ENCODE measurements at places on chromosomes 1 and 21. TPM values are rescaled to one million over a fixed set of nuclear protein-coding genes. Genes with fewer than 3 reads are reported as not detected.

SAMSN1 gene
- 5.8 TPM for total RNA-seq

DNA sequence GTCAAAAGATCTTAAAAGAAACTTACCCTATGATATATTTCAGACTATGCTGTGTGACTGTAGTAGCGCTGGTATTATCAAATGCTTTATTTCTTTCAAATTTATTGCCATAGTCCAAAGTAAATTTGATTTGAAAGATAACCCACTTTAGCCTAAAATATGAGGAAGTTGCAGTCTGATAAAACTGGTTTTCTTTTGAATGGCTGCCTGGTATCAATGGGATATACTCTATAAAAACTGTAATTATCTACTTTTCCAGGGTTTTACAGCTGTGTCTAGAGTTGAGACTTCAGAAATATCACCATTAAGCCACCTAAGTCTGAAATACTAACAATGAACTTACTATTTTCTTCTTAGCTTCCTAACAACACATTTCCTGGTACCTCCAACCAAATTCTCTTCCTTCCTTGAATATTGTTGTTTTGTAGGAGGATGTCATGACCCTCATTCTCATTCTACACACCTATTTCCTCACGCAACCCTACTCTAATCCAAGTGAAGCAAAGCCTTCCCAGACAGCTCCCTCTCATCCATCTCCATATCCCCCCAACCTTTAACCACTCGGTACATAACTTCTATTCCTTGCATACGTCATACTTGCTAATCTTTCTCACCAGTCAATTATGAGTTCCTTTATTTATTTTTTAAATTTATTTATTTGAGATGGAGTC lies 17.0 kb downstream of the KDM5B start:
- no peak for DNase-seq

DNA sequence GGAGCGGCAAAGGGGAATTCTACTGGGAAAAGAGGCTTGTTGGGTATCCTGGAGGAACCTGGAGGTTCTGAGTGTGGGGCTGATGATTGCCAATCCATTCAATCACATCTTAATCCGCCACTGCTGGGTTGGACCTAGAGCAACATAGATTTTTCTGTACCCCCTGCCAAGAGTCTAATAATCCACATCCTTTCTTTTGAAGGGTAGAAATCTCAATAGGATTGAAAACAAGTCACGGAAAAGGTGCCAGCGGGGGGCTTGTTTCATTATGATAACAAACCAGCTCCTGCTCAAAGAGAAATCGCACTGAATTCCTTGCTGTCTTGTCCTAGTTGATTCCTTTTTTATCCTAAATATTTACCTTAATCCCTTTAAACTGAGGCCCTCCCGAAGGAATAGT lies 528.5 kb downstream of the ADGRL2 start:
- DNase-seq: no peak

GRCh38 chr1:25810341-25811299 lies 9.1 kb upstream of the MTFR1L start:
- peak; percentile 62 for DNase-seq

All from occipital lobe (tissue), 3 donors.